ENCODE measurements at places on chromosomes 11 and 22.

DNA sequence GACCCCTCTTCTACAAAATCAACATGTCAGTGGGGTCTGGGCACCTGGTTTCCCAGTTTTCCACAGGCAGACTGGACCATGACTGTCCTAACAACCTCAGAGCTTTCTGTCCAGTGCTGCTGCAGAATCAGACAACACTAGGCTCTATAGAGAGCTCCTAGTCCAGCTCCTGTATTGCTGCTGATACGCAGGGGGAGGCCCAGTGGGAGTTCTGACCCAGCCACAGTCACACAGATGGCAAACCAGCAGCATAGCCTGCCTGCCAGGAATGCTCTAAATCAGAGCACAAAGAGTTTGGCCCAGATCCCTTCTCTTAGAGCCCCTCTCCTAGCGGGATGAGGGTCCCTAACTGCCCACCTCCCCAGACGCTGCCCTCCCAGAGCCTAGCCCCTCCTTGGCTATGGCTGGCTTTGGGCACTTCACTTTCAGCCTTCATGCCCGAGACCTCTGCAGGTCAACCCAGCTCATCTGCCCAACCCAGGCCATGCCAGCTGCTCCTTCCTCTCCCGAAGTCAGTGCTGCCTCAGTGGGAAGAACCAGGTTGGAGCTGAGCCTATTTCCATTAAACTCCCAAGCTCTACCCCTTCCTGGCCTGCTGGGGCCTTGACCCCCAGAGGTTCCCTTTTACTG, 15.8 kb upstream of the SLCO2B1 start:
- DNase-seq: no peak

GRCh38 chr11:94151903-94152677, 23.4 kb downstream of the PANX1 start:
- DNase-seq: no peak

- DNase-seq: no peak
Observed at GRCh38 chr11:3939211-3939610, 83.7 kb downstream of the STIM1 start.

- peak; percentile 47 for DNase-seq
Observed at GRCh38 chr11:114059278-114059983, at the start of gene ZBTB16. ZBTB16 (plus strand) TSS chr11:114059711; CDS start chr11:114063301, 3,590 bp downstream.

DNA sequence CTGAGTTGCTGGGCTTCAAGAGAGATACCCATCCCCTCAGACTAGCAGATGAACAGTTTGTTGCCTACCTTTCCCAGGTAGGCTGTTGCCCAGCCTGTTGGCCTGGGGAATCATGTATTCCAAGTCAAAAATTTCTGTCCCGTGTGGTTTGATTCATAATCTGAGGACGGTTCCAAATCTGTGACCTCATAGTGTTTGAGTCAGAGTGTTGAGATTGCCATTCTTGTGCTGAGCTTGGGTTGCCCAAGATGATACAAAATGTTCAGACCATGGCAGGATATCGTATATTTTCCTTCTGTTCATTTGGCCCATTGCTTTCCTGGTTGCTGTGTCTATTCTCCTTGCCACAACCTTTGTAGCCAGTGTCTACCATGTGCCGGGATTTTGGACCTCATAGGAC, 64.3 kb downstream of the CYB5R2 start:
- DNase-seq: no peak

DNA sequence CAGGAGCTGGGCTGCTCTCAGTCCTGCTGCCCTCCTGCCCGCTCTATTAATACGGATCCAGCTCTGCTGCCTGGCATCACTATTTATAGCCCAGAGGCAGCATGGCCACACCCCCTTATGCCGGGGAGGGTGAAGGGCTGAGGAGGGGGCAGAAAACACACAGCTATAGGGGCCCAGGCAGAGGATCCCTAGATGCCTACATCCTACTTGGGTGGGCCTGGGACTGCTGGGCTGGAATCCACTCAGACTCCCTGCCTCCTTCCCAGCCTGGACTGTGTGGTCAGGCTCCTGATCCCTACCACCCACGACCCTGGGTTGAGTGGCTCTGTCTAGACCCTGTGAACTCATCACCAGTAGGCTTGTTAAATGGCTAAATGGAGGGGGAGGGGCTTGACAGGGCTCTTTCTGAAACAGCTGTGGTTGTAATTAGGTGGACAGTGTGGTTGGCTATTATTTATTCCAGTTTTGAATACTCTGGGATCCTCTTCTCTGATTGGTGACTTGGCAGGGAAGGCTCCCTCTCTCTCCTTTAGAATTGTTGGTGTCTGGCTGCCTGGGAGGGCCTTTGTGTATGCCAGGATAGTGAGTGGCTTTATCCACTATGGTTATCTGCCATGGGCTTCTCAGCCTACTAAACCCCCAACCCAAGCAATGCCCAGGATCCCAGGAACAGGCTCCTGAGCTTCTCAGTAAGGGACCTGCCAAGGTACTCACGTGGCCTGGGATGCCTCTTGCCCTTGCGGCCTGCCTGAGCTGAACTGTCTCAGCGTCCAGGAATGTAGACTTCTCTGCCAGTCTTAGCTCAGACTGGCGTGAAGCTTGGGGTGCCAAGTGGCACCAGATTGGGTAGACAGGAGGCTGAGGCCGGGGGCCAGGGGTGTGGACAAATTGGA, 15.2 kb downstream of the PHLDB1 start:
- no peak for DNase-seq

GRCh38 chr11:72041364-72042063, 38.8 kb downstream of the NUMA1 start:
- DNase-seq: peak; percentile 57

Measured in WERI-Rb-1 (cell line).